ENCODE measurements at places on chromosomes 6 and 20. TPM values are rescaled to one million over a fixed set of nuclear protein-coding genes. Genes with fewer than 3 reads are reported as not detected.

DNA sequence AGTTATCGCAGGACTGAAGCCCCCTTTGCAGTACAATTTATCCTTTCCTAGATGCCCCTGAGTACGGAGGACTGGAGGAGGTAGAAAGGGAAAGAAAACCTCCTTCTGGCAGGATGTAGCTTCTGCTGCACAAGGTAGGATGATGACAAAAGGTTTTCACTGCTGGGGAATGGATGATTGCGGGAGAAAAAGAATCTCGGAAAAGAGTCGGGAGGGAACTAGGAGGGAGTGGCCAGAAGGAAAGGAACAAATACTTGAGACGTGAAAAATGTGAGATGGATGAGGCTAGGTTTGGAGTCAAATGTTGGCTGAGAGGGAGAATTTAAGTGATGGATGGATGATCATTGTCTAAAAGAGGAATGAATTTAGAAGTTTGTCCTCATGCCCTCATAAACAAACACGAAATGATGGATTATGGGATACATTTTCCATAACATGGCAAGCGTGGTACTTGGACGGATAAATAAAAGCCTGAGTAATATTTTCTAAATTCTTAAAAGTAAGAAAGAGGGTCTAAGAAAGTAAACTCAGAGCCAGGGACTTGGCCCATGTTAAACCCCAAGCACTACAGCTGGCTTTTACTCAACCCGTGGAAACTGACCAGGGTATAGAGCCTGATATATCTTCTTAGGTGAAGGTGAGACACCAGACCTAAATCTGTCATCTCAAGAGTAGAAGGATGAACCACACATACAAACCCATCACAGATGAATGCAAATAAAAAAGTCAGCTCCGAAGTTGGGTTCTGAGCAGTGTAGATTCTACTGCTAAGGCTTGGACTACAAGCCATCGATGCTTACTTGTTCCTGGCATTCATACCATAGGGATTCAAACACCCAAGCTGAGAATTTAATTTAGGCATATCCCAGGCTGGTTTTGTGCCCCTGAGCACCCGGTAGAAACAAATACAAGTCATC lies 72.4 kb downstream of the HFE start:
- DNase-seq, result no peak

DNA sequence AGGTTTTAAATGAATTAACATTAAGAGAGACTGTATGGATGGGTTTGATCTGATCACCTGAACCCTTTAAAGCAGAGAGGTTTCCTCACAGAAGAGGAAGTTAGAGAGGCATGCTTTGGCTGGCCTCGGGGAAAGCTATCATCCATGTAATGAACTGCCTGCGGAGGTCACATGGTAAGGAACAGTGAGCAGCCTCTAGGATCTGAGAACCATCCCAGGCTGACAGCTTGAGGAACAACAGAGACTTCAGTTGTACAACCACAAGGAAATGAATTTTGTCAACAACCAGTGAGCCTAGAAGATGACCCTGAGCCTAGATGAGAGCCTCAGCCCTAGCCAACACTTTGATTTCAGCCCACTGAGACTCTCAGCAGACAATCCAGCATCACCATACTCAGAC lies 2.9 kb upstream of the COL21A1 start:
- DNase-seq, result no peak

- no peak for DNase-seq
These were observed 5.9 kb downstream of the SMAP1 start for GRCh38 chr6:70673601-70674000.

- no peak for DNase-seq
These were observed 7.0 kb downstream of the TMEM244 start for GRCh38 chr6:129853996-129854711.

The KLC4 gene
- total RNA-seq, result 37.0 TPM

GRCh38 chr6:16109659-16110305 lies 19.1 kb upstream of the MYLIP start:
- DNase-seq, result no peak

DNA sequence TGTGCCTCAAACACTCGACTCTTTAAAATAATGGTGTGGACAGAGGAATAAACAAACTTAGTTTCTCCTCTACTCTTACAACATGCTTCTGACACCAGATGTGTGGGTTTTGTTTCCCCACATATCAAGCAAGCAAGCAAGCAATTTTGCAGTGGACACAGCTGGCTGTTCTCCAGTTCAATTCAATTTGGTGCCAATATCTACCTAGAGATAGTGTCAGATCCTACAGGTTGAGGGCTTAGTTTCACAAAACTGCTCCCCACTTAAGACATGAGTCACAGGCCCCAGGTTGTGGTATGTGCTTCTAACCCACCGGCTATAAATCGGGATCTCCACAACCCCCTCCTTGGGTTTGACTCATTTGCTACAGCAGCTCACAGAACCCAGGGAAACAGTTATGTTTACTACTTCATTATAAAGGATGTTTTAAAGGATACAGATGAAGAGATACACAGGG lies 131.4 kb upstream of the TRAF3IP2 start:
- no peak for DNase-seq

The CRIP3 gene
- total RNA-seq, result 0.47 TPM

- DNase-seq, result no peak
These were observed 11.5 kb downstream of the HLA-DPA1 start for GRCh38 chr6:33061987-33062386.

The PDE7B gene
- total RNA-seq, result not detected

- DNase-seq, result no peak
These were observed 220.0 kb upstream of the THBS2 start for GRCh38 chr6:169473663-169474062.

DNA sequence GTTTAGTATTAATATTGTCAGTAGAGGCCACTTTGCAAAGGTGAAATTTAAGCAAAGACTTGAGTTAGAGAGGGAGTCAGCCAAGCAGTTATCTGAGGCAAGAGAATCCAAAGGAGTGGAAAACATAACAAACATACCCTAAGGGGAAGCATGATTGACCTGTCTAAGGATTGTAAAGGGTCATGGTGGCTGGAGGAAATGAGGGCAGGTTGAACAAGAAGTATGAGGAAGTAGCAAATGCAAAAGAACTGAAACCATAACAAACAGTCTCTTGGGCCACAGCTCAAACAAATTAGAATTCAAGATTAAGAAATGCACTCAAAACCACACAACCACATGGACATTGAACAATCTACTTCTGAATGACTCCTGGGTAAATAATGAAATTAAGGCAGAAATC lies 103.2 kb downstream of the FBXO5 start:
- no peak for DNase-seq

- no peak for DNase-seq
These were observed 262.2 kb downstream of the EYA4 start for GRCh38 chr6:133503336-133503729.

DNA sequence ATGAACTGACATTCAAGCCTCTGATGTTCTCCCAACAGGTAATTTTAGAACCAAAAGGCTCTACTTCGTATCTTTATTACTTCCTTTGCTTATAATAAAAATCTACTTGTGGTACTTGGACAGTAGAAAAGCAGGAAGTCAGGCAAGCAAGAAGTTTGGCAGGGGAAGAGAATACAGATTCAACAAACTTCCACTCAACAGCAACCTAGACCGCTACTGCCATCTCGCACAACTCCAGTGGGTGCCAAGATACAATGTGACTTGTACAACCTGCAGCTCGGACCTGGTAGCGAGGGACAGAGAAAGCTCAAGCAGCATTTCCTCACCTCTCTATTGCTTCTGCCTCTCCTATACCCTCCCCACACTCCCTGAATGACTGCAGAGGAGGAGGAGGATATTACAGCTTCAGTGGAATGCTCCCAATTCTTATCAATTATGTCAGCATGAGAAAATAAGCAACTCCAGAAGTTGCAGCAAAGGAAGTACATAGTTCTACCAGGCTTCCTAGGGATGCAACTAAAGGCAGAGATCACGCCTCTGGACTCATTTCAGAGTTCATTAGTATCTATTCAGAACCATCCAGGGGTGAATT lies 76.5 kb downstream of the MBOAT1 start:
- no peak for DNase-seq

The FOXA2 gene
- total RNA-seq, result not detected

GRCh38 chr6:112179631-112180030 lies 74.7 kb downstream of the LAMA4 start:
- DNase-seq, result no peak

DNA sequence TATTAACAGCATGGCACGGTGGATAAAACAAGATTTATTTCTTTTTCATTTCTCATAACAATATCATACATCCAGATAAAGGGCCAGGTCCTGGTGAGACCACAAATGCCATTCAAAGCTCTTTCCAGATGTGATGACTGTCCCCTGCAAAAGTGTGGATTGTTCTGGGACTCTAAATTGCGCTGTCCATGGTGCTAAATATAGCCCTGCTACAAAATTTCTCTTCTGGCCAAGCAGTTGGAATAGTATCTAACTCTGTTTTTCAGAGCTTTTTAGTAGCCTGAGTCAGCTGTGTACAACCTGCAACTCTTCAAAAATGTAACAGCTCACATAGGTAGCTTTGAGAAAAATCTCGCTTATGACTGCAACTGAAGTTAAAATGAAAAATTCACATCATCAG lies 115.8 kb downstream of the MANEA start:
- DNase-seq, result no peak

The CAGE1 gene
- not detected for total RNA-seq

DNA sequence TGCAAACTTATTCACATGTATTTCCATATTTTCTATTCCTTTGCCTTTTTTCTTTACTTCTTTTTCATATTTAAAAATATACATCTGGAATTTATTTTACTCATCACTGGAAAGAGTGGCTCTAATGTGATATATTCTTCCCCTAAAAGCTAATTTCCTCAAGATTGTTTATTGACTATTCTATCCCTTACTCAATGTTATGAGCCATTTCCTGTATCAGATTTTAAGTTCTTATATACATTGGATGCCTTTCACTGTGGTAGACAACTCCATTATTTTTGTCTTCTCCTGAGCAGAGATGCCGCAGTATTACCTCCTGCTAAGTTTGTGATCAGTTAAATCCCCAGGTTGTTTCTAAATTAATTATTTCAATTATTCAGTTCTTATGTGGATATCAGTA lies 418.4 kb upstream of the JAG1 start:
- no peak for DNase-seq

- DNase-seq, result no peak
These were observed 115.2 kb downstream of the TOX2 start for GRCh38 chr20:44029848-44030230.

GRCh38 chr20:50516935-50517816 lies 7.0 kb downstream of the PTPN1 start:
- no peak for DNase-seq

- no peak for DNase-seq
These were observed 37.3 kb upstream of the BTN3A2 start for GRCh38 chr6:26327450-26328264.

DNA sequence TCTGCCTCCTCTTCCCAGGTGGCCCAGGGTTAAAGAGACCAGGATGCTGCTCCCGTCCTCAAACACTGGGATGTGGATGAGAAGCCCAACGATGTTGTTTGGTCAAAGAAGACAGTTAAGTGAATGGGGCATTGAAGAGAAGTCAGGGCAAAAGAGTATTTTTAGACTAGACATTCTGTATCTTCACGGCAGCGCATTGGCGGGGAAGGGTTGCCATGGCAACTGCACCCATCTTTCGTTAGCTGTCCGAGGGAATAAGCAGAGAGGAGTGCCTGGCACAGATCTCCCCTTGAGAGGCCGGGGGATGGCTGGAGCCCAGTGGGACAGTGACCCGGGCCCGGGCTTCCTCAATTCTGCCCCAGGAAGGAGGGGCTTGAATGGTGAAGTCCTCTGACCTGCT lies 56.4 kb upstream of the GPR31 start:
- DNase-seq, result no peak

DNA sequence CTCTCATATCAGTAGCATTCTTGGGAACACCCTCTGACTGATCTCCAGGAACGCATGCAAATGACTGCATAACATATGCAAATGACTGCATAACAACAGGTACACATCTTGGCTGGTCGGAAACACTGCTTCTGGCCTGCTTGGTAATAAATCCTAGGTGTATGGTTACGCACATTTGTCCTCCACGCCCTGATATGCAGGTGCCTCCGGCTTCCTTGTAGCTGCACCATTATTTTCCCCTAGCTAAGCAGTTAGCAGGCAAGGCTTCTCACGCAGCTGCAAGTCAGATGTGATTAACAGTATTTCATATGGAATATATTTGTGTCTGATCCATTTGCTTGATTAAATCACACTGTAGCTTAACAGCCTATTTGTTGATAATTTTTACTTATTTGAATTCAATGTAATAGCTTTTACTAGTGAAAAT lies 5.9 kb downstream of the RPS6KA2 start:
- DNase-seq, result no peak

The IL17F gene
- not detected for total RNA-seq

DNA sequence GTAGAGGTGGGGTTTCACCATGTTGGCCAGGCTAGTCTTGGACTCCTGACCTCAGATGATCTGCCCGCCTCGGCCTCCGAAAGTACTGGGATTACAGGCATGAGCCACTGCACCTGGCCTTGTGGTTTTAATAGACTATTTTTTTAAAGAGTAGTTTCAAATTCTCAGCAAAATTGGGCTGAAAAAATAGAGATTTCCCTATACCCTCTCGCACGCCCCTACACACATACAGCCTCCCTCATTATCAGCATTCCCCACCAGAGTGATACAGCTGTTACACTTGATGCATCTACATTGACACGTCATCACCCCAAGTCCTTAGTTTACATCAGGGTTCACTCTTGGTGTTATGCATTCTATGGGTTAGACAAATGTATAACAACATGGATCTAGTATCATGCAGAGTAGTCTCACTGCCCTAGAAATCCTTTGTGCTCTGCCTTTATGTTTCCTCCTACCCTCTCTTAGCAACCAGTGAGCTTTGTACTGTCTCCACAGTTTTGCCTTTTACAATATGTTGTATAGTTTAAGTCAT lies 103.6 kb downstream of the CDYL start:
- DNase-seq, result no peak

DNA sequence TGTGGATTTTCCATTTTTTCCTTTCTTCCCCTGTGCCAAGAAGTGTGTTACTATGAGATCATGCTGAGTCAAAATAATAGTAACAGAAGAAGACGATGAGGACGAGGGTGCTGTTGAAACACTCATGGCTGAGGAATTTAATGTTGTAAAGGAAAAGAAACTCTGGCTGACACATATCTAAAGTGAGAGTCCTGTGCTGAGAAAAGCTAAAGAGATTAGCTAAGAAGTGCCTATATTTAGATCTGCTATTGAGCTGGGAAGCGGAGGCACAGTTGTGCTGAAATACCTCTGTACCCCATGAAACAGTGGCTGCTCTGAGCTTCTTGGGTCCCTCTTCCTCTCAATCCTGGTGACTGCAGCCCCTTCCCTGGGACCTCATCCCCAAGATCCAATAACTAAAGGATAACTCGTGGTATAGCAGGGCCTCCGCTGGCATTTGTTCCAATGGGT lies 1.1 kb upstream of the SYTL3 start:
- DNase-seq, result no peak

All from chondrocyte (in vitro differentiated cells).